Cortex of kidney (tissue), 1 donor: ENCODE measurements at places on chromosomes 2 and 18.

DNA sequence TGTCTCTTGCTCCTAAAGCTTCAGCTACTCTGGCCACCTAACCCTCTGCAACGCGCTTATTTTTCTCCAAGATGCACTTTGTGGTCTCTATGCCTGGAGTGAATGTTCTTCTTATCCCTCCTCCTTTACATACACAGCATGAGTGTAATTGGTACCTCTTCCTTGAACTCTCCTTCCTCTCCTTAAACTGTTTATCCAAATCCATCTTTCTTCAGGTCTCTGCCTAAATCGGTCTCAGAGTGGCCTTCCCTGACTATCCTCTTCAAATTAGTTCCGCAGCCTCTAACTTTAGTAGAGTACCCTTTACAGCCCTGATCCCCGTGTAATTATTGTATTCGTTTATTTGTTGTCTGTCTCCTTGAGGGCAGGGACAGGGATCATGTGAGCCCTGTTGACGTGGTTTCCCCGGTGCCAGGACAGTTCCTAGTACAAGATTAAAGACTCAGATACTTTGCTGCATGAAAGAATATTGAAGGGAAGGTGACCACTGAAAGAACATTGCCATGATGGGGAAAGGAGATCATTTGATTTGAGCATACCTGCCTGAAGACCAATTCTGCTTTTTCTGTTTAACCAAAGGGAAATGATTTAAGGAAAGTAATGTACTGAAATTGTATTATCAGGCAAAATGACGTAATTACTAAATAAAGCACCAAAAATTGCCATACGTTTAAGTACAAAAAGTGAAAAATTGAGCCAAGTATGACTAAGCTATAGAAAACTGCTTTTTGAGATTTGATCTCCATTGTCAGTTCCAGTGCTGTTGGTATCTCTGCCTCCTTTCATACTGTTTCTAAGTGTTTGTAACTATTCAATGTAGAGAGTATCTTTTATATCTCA lies 1.2 kb downstream of the CNOT9 start:
- no peak for DNase-seq

GRCh38 chr2:229719926-229720647 lies 5.7 kb upstream of the DNER start:
- DNase-seq: no peak

- no peak for DNase-seq
Measured at GRCh38 chr2:157441072-157441454, 2.8 kb downstream of the CYTIP start.

DNA sequence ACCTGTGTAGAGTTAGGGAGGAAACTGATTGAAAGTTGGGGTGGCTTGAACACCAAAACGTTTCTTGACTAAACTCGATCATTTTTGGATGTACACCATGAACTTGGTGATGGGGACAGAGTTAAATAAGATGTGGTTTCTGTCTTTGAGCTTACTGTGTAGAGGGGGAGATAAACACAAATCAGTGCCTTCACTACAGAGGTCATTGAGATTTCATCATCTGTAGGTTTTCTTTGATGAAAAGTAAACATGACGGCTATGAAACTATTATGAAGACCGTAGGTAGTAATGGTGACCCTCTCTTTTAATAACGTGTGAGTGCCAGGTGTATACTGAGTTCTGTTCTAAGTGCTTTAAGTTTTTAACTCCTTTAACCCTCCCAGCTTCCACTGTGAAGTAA lies 6.5 kb downstream of the LCLAT1 start:
- DNase-seq: no peak

DNA sequence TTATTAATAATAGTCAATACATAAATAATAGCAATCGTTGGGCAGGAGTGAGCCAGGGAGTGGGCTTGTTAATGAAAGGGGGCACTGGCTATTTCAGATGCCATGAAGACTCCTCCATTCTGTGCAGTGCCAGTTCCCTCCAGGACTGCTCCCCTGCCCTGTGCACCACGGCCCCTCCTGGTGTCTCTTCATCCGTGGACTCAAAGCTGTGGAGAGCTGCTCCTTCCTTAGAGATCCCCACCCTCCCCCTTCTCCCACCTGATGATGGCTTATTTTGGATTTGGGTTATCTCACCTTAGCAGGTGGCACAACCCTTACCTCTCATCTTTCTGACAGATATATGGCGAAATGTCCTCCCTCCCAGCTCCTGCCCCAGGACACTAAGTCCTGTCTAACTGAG lies 3.1 kb upstream of the CELF4 start:
- DNase-seq: no peak
